T-helper 2 cell treated with Interferon-gamma antibody and Interleukin-4, amounts not matched to agents 5 μg/mL and 100 μg/mL, for 36 hours (primary cell): ENCODE measurements at places on chromosomes 1 and 21.

- no peak for DNase-seq
Measured at GRCh38 chr1:19424651-19425570, 60.4 kb downstream of the CAPZB start.

- DNase-seq, result no peak
Measured at GRCh38 chr1:26259005-26259404, 20.9 kb upstream of the SH3BGRL3 start.

- DNase-seq, result no peak
Measured at GRCh38 chr1:118821801-118822200, 166.3 kb downstream of the TBX15 start.

DNA sequence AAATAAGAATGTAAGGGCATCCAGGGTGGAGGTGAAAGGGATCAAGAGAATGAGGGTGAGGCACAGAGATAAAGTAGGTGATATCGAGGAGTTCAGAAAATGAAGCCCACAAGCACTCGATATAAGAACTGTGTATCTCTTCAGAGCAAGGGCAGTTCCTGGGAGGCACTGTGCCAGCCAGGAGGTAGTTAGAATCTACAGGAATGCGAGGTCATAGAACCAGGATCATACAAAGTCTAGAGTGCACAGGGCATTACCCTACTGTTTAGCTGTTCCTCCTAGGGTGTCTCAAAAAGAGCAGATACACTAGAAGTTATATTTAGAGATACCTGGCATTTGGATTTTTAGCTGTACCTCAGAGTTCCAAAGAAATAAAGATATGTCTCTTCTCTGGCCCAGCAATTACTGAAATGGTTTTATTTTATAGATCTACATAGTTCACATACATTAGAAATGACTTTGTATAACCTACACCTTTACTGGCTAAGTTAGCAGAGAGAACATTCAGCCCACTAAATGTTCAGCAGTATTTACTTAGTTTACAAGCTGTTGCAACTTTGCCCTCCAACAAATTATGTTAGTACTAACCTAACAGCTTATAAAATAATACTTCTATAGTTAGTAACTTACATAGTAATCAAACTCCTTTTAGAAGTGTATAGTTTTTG lies 1.6 kb downstream of the OVAAL start:
- DNase-seq, result no peak

DNA sequence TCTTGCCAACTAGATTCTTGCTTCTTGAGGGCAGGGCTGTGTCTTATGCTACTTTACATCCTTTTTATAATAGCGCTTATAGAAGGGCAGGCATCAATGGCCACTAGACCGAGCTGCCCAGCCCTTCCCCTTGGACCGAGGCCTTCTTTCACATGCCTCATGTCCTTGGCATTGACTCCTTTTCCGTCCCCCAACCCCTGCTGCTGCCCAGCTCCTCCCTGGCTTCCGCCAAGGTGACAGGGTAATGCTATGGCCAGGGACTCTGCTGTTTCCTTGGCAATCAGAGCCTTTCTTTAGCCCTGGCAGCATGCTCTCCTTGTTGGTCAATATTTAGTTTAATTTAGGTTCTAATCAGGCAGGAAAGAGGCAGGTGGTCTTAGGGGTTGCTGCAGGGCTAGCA lies 48.2 kb downstream of the DDX20 start:
- no peak for DNase-seq
